ENCODE measurements at places on chromosomes 4 and X.

- no peak for ATAC-seq
Measured at GRCh38 chrX:320126-320783, 1.7 kb upstream of the GTPBP6 start.

DNA sequence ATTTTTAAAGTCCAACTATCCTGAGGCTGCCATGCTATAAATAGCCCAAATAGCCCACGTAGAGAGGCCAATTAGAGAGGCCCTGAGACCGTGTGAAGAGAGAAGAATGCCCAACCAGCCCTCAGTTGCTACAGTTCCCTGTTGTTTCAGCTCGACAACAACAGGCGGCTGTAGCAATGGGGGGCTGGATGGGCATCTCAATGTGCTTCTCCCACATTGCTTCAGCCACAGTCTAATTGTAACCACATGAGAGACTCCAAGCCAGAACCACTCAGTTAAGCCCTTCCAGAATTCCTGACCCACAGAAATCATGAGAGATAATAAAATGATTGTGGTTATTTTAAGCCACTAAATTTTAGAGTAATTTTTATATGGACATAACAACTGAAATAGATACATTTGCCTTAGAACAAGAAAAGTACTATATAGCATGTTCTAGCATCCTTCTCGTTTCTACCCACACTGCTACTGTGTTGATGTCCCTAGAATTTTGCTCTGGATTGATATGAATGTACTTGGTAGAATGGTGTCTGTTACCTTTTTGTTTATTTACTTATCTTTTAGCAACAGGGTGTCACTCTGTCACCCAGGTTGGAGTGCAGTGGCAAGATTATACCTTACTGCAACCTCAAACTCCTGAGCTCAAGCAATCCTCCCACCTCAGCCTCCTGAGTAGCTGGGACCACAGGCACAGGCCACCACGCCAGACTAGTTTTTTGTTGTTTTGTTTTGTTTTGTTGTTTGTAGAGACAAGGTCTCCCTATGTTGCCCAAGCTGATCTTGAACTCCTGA, 436.4 kb downstream of the BCOR start:
- no peak for ATAC-seq

DNA sequence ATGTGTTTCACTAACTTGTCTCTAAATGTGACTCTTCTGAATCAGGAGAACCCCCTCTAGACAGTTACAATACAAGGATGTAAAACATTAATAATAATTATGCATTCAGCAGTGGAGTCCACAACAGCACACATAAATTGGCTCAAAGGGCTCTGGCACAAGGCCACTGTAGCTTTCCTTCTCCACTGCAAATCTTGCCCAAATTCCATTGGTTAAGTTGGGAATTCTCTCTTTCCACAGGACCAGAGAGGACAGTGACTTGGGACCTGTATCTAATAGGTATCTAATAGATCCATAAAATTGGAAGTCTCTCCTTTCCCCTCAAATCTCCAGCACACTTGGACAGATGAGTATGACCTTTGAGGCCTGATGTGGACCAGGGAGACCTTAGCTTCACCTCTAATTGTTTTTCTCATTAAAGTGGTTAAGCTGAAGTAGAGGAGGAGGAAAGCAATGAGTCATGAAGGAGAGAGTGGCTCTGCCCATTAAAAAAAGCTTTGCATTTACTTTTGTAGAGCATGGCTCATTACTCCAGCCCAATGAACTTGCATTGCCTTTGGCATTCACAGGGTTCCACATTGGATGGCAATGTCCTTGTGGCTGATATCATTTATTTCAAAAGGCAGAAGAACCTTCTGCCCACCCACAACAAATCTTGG, 72.3 kb upstream of the SH3RF1 start:
- ATAC-seq, result no peak

- no peak for ATAC-seq
Measured at GRCh38 chrX:16750136-16750535, 30.7 kb downstream of the SYAP1 start.

GRCh38 chrX:25068340-25068739, 52.6 kb upstream of the ARX start:
- ATAC-seq, result no peak

DNA sequence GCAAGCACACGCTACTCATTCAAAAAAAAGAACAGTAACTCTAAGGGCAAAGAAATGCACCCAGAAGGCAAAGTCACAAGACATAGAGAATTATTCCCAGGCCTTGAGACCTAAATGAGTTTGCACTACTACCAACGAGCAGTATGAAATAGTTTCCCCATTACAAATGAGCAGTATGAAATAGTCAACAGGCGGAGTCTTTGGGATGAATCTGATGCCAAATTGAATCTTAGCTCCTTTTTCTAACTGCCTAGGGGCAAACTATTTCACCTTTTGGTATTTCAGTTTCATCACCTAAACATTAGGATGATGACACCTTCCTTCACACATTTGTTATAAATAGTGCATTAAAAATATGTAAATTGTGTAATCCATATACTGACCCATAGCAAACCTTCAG, 213.0 kb upstream of the FAT4 start:
- ATAC-seq, result no peak

DNA sequence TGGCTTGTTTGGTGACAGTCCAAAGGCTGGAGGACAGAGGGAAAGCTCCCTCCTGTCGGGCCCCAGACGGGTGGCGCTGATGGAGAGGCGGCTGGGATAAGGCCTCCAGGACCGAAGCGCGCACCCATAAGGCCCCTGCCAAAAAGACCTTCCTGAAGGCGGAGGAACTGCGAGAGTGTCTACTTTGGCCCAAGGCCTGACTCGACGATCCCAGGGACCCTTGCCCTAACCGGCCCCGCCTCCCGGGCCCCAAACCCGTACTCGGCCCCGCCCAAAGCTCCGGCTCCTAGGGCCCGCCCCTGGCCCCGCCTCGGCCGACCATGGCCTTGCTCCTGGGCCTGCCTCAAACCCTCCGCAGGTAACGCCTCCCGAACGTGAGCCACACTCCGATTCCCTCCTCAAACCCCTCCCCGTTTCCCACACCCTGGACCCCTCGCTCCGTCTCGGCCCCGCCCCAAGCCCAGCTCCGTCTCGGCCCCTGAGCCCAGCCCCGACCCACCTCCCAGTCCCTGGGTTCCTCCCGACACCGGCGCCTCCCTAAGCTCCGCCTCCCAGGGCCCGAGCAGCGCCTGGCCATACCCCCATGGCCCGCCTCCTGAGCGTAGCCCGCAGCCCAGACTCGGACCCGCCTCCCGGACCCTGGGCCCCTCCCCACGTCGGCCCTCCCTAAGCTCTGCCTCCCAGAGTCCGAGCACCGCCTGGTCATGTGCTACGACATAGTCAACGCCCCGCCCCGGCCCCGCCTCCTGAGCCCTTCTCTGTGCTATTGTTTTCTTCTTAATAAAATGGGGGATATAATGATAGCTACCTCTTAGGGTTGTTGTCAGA, 90.0 kb upstream of the DRD5 start:
- ATAC-seq, result peak; percentile 100

GRCh38 chrX:63743596-63743995, 41.4 kb downstream of the ARHGEF9 start:
- ATAC-seq, result no peak

DNA sequence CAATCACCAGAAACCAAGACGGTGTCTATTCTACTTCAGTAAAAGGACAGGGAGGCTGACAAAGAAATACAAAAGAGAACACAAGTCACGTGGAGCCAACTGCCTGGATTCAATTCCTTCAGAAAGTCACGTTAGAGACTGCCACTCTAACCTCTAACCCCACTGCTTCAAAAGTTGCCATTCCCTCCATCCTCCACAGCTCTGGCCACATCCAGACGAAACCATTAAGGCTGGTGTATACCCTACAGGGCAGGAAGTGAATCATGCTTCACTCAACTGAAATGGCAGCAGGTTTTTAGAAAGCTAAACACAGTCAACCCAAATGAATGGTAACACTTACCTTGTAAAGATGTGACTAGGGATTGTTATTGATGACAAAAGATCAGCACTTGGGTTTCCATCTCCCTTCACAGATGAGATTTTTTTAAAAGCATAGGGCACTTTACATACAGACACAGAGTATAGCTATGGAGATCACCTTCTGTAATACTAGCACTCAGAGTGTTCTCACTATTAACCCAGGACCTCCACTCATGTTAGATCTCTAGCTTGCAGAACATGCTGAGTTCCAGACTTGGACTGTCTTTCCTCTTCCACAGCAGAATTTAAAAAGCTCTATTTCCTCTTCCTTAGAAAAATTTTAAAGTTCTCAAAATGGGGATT, 37.4 kb downstream of the MAML3 start:
- no peak for ATAC-seq

GRCh38 chr4:75566911-75567310, 11.0 kb downstream of the ODAPH start:
- no peak for ATAC-seq
